ENCODE measurements at places on chromosomes 2 and 18.

DNA sequence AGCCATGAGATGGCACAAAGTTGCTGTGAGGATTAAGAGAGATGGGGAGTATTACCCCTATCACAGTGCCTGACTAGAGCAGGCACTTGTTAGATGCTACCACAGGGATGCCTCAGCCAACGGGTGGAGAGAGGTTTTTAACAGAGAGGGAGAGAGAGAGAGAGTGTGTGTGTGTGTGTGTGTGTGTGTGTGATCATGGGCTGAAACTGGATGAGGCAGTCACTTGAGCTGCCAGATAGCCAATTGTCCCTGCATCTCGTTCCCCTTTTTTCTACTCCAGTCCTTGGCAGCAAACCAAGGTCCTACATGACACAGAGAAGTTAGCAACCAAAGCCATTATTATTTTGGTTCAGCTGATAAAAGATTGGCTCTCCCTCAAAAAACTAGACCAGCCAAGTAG is 3.0 kb downstream of the CD8A start:
- DNase-seq: no peak

GRCh38 chr18:8615397-8616027 is 6.3 kb downstream of the RAB12 start:
- no peak for DNase-seq

- no peak for DNase-seq
Measured at GRCh38 chr18:7946734-7947377, 379.7 kb downstream of the PTPRM start.

DNA sequence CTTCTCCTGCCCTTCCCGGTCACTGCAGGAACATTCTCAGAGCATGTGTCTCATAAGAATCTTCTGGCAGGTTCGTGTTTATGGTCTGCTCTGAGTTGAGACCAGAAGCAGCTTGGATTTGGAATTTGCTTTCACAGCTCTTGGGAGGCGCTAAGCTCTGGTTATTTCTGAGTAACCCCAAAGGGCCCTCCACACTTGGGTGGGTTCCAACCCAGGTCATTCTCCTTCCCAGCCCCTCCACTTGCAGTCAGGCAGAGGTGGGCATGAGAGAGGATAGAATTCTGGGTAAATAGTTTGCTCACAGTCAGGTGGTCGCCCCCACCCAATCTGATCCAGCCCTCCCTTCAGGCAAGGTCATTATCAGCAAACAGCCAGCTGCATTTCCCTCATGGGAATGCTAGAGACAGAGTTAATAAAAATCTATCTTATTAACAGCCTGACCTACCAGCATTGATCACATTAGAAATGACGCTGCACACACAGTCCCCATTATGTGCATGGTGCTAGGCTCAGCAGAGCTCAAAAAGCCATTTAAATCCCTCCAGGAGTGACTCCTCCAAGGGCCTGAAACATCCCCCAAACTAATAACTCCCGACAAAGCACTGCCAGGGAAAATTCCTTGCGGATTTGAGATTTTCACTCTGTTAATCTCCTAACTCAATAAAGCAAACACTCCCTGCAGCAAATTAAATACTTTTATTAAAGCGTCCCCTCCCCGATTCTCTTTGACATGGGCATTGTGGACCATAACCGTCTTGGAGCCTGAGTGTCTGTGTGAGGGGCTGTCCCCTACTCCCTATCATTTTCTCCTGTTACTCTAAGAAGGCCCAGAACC is 61.9 kb downstream of the SLC4A5 start:
- no peak for DNase-seq

- no peak for DNase-seq
Measured at GRCh38 chr2:148238561-148238960, 217.7 kb downstream of the MBD5 start.

DNA sequence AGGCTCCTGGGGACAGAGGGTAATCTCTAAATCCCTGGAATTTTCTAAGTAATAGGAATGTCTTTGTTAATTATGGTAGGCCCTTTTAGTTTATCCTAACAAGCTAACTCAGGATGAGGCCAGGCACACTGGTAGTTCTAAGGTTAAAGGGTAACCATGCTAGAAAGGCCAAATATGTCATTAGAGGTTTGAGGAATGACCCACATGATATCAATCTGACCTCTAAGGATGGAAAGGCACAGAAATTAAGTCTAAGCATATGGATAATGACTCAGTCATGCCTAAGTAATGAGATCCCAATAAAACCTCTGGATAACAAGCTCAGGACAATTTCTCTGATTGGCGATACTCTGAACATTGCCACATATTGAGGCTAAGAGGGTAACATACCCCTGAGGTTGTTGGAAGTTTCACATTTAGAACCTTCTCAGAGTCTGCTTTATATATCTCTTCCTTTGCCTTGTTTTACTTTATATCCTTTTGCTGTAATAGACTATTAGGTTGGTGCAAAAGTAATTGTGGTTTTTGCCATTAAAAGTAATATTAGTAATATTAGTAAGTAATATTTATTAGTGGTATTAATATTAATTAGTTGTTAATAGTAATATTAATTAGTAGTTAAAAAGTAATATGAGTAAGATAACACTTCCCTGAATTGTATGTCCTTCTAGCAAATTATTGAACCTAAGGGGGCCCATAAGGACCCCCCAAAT is 806.3 kb upstream of the GCFC2 start:
- no peak for DNase-seq

DNA sequence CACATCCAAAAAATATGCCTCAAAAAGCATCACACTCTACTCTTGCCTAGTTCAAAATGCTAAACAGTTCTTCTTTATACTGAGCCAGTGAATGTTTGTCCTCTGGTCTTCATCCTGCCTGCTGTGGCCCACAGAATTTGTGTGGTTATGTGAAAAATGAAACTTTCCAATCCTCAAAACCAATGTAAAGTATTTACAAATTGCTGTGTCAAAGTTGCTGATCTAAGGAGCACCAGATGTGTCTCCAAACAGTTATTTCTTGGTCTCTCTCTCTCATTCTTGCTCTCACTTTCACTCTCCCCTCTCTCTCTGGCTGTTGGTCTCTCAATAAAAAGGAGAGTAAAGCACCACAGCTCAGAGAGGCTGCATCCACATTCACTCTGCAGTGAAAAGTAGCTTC is 23.0 kb downstream of the EPHA4 start:
- DNase-seq: no peak

GRCh38 chr2:69437751-69438154 is 518 bp upstream of the NFU1 start:
- no peak for DNase-seq

DNA sequence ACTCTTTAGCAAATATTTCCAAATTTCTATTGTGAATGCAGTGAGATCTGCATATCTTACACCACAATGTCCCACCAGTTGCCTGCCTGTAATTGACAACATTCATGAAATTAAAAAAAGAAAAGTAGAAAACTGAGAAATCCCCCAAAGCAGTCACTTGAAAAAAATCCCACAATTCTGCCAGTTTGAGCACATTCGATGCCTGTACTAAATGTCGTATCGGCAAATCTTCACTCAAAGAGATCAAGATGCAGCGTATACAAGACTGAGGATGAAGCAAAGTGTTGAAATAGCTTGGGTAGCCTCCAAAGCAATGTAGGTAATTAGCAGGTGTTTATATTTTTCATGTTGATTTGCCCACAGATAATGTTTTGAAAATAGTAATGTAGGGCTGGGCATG is 186.7 kb upstream of the ZEB2 start:
- no peak for DNase-seq

DNA sequence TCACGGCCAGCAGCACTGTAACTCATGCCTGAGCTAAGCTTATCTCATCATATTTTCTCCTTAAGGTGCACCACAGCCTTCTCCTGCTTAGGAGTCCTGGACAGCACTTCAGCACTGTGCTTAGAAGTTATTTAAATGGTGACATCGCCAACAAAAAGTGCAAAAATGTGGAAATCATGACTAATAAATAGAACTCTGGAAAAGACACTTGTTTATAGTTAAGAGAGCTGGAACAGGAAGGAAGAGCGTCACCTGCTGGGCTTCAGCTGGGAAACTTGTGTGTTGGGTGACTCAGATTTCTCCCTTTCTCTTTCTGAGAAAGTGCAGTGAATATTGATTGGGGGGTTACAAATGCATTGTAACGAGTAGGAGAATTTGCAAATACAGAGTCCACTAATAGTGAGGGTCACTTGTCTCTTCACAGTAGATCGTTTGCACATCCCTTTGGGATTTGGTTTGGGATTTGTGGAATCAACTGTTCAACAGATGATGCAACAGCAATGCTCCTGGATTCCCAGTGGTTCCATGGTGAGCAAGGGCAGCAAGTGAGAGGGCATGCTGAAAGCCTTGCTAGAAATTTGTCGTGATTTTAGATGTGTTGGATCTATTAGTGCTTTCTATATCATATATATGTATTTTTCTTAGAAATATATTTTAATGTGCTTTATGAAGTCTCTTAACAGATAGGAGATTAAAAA is 84.2 kb downstream of the DOK6 start:
- DNase-seq: no peak

DNA sequence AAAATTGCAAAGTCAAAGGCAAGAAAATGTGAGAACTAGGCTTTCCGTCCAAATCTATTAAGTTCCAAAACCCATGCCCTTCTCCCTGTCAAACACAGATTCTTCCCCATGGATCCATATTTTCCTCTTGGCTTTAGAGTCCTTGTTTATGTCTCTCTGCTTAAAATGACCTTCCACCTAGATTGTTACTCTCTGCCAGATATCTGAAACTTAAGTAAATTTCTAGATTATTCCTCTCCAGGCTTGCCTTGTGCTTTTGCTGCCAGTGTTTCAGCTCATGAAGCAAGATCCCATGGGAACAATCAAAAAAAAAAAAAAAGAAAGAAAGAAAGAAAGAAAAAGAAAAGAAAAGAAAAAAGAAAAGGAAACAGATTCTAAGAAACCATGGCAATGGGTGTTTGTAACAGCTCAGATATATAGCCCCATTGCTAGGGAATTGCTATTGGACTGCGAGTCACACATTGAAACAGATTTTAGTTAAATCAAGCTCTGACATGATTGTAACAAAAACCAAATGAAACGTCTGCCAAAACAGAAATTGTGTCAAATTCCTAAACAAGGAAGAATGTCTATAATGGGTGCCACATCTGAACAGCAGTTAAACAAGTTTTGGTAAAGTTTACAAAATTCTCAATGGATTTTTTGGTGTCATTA is 660.7 kb upstream of the CNTNAP5 start:
- DNase-seq: no peak

DNA sequence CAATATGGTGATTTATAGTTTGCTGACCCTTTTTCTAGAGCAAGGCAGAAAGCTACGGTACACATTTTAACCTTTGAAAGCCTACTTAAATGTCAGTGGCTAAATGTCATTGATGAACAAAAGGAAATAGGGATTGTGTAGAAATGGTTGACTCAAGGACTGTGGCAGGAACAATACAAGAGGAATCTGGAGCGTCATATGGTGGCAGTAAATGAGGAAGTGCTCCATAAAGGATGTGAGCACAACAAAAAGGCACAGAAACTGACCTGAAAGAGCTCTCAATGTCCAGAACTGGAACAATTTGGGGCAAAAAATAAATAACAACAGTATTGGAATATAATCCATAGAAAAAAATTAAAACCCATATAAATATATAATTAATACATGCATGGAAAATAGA is 443.9 kb upstream of the VRK2 start:
- no peak for DNase-seq

- DNase-seq: no peak
Measured at GRCh38 chr2:216555274-216555673, 56.6 kb downstream of the RPL37A start.

DNA sequence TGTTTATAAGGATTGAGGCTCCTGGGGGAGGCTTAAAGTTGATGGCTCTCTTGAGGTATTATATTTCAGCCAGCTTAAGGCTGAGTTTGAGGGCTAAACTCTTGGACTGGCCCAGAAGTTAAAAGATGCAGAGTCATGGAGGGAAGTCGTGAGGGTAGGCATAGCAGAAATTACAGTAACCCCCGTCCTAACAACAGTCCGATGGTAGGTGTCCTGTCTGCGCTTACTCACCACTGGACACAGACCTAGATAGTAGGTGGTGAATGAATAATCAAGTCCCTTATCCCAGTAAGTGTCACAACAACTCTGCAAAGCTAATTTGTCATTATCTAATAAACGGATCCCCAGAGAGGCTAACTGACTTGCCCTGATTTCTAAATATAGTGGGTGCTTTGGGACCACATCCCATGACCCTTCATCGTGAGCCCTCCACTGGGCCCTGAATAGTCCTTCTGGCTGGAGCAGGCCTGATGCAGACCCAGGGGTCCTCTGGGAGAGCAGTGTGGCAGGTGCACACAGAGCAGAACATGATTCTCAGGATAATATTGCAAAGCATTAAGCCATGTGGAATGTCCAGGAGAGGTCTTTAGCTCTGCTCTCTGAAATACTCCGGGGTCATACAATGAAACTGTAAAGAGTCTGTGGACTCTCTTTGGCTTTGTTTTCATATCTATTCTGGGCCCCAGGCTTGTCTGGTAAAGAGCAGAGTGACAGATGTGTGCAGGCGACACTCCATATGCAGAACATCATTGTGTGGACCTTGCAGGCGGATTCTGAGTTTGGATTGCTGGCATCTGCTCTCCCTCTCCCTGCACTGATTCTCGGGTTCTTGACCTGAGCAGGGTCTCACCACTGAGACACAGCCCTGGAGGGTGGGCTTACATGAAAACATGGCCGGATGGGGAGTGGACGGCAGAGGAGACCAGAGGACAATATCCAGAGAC is 98.1 kb downstream of the RNF144A start:
- DNase-seq: no peak

DNA sequence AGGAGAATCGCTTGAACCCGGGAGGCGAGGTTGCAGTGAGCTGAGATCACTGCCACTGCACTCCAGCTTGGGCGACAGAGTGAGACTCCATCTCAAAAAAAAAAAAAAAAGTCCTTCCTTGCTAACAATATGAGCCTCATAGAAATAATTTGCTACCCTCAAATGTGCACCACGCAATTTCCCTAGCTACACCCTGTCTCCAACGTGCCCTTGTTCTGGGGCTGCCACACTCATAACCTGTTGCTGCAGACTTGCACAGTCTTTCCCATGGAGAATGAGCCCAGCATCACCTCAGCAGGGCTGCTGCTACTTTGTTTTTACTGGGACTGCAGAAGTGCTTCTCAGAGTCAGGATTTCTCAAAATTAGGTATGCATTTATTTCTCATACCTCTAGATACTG is 46.4 kb upstream of the ZNG1B start:
- no peak for DNase-seq

- no peak for DNase-seq
Measured at GRCh38 chr2:105324101-105324500, 5.4 kb downstream of the TGFBRAP1 start.

GRCh38 chr18:37553633-37554398 is 11.8 kb downstream of the CELF4 start:
- no peak for DNase-seq

DNA sequence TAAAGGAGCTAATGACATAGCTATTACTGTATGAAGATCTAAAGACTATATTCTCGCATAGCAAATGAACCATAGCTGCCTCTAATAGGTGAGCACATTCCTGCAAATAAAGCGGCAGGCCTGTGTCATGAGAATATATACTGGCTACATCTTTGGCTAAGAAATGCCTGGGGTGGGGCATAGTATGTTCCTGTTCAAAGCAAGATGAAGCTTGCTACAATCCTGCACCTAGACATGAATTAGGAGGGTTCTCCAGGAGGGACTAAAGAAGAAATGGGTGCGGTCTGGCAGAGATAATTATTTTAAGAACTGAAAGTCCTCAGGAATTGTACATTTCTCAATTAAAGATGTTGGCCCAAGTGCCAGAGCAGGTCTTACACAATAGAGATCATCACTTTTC is 46.8 kb upstream of the PLA2R1 start:
- no peak for DNase-seq

- no peak for DNase-seq
Measured at GRCh38 chr2:239586651-239587310, 186.0 kb upstream of the HDAC4 start.

Measured in effector CD4-positive, alpha-beta T cell (primary cell).